ENCODE measurements at places on chromosomes 2 and 18.

- DNase-seq = no peak
Observed at GRCh38 chr2:128640166-128640844, 321.6 kb upstream of the HS6ST1 start.

DNA sequence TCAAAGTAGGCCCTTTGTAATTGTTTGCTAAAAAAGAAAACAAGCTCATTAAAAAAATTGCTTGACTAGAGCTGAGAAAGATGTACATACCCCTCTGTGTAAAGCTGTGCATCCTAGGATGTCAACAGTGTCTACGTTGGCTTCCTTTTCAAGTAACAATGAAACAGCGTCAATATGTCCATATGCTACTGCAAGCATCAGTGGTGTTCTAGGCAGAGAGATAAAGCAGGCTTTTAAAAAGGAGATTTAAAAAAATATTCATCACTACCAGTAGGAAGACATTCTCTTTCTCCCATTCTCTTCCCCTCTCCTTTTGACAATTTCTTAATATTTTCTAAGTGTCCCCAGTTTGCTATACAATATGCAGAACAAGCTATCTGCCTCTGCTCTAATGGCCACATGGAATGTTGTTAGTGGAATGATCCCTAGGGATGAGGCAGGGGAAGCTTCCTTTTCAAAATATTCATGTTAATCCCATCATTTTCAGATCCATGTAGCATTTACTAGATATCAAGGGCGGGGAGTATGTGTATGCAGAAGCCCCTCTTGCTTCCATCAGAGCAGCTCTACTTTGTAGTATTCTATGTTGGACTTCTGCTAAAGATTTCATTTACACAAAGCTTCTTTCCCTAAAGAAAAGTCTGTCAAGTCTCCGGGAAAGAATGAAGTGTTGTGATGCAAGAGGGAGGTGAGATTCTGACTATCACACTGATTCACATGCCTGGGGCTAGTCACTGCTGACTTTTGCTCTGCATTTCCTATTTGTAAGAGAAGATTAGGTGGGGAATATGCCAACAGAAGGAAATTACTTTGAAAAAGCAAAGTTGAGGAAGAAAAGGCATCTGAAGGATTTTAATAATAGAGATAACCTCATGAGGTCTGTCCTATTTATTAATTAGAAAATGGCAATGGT lies 81.5 kb upstream of the PGAP1 start:
- no peak for DNase-seq

- no peak for DNase-seq
Observed at GRCh38 chr2:216633616-216634369, 573 bp downstream of the IGFBP2 start.

DNA sequence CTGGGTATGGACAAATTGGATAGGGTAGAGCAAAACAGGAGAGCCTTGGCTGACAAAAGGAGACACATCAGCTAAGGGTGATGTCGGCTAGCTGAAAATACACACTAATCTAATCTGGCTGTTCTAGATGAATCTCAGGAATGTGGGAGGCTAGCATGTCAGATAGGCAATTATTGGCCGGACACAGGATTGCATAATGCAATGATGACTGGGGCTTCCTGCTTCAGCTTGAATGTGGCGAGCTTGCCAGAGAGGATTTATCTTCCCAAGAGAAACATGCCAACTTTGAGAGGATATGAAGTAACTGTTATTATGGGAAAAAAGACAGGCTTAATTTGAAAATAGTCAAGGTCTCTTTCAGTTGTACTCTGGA lies 102.4 kb downstream of the TRIB2 start:
- DNase-seq = no peak

- DNase-seq = no peak
Observed at GRCh38 chr2:127416506-127417001, 1.7 kb upstream of the PROC start.

DNA sequence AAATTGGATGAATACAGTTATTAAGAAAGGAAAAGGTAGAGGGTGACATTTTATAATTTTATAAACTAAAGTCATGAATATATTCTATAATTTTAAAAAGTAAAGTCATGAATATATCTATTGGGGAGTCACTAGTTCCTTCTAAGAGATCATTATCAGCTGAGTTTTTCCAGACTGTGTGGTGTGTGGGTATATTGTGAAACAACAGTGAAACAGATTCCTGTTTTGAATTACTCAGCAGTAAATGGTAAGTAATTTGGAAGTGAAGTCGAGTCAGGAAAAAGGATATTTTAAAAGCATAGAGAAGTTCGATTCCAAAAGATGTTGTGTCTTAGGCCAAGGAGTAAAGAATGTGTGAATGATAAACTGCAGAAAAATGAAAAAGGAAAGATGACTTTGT lies 1018.2 kb upstream of the NXPH2 start:
- no peak for DNase-seq
